Right ventricle myocardium inferior (tissue), 1 donor: ENCODE measurements at places on chromosomes 4 and X. TPM values are rescaled to one million over a fixed set of nuclear protein-coding genes. Genes with fewer than 3 reads are reported as not detected.

- DNase-seq: no peak
Measured at GRCh38 chr4:18203966-18204365, 182.4 kb upstream of the LCORL start.

DNA sequence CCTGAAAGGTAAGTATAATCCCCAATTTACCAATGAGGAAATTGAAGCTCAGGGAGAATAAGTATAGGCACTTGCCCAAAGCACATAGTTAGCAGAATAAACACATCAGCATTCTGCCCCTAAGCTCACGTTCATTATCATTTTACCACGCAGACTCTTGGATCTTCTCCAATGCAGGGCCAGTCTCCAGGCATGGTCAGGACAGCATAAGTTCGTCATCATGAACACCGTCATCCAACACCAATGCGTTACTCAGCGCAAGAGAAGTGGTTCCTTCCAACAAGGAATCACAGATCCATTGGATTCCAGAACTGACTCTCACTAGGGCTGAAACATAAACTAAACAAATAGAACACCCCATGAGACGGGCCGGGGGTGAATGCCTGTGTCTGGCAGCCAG is 86.5 kb upstream of the GPM6B start:
- no peak for DNase-seq

The NPNT gene
- total RNA-seq: 4.7 TPM

DNA sequence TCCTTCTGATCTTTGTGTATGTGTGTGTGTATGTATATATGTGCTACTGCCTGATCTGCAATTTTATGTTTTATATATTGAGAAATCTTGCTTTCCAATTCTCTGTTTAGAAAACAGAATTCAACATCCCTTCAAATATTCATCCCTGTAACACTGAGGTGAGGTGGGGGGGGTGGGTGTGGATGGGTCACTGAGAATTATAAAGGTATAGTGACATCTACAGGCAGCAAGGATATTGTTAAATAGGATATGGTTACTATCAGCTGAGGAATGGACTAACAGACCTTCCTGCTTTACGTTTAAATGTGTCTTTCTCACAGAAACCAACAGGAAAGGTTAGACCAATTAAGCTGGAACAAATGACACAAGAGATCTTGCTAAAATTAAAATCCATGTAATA is 19.0 kb upstream of the MAGEB2 start:
- no peak for DNase-seq

GRCh38 chr4:6908432-6909112 is 1.1 kb upstream of the TBC1D14 start:
- DNase-seq: peak; percentile 53

The SCD5 gene
- 5.1 TPM for total RNA-seq

GRCh38 chr4:7326693-7327340 is 107.9 kb downstream of the PSAPL1 start:
- peak; percentile 70 for DNase-seq

DNA sequence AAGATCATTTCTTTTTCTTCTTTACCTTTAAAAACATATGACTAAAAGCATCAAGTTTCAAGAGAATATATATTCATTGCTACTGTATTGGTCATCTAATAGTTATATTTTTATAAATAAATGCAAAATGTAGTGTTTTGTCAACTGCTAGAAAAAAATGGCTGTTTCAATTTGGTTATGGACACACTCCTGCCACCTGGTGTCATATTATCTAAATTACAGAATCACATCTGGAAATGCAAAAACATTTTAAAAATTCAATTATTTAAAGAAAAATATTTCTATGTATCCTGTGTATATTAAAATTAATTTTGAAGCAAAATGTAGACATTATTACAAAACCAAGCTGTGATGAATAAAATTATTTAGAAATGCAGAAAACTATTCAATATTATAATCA is 329.4 kb upstream of the PCDH18 start:
- DNase-seq: no peak

GRCh38 chr4:112771-113170 is 11.5 kb upstream of the ZNF718 start:
- no peak for DNase-seq

- DNase-seq: no peak
Measured at GRCh38 chr4:94466923-94467322, 15.2 kb downstream of the PDLIM5 start.
